ENCODE measurements at places on chromosomes 1 and 21.

- DNase-seq, result no peak
Measured at GRCh38 chr1:235416662-235417049, 49.4 kb downstream of the TBCE start.

- DNase-seq, result no peak
Measured at GRCh38 chr1:164772635-164773034, 213.7 kb downstream of the PBX1 start.

GRCh38 chr1:242425232-242425631 is 99.3 kb downstream of the PLD5 start:
- DNase-seq, result no peak

DNA sequence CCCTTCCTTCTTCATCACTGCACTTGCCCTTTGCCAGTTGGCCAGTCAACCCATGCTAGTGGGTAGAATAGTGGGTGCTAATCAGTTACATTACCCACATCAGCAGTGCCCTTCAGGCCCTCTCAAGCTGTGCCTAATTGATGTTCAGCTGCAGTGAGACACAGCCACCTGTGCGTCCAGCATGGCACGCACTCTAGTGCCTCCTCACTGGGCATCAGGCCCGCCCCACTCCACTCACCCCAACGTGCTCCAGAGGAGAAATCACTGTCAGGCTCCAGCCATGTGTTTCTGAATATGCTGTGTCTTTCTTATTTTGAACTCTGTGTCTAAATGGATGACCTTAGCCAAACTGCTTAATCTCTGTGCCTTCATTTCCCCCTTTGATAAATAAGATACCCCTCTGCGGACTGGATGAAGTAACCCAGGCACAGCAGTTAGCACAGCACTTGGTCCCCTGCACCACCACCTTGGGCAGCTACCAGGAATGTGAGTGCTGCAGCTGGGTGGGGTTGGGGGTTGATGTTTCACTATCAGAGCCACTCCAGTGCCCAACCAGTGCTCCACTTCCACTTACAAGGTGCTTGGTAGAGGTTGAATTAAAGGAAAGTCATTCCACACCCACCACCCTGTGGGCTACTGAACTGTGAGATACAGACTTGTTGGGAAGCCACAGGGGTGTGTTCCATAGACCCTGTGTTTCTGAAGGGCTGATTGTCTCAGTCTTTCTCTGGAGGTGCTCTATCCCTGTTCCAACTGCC is 8.9 kb upstream of the ADORA3 start:
- DNase-seq, result no peak

DNA sequence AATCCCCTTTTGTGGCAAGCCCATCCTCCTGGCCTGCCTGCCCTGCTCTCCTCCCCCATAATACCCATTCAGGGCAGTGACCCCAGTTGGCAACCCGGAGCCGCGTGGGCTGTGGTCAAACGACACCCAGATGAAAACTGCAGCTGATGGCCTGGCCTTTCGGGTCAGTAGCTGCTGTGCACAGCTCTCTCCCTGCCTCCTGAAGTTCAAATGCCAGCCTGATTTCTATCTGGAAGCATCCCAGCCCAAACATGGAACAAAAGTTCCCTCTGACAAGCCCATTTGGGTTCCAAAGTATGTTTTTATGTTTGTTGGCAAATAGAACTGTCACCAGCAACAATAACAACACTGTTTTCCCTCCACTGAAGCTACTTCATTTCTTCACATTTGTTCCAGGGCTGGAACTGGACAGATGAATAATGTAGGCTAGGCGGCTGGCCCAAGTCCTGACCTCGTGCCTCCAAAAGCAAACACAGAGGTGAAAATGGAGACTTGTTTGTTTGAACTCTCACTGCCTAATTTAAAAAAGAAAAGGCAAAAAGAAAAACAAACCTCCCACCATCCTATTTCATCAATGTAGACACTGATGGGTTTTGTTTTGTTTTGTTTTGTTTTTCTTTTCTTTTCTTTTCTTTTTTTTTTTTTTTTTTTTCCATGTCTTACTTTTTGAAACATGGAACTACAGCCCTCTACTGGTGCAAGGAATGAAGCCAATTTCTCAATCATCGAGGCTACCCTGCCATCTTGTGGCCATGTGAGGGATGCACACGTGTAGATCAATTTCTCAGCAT is 179.0 kb downstream of the ADSS2 start:
- peak; percentile 72 for DNase-seq

DNA sequence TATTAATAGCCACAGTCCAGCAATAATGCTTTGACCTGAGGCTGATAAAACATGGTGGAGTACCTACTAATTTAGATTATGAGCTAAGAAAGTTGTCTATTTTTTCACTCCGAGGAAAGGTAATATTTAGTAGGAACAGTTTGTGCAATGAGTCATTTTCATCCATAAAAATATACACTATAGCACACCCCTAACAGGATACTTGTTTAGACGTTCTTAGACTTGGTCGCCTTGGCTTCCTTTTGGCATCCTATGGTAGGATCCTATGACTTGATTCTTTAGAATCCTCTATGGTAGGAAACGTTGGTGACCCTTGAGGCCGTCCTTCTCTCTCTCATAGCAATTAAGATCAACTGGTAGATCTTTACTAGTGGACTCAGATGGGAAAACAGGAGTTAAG is 81.8 kb downstream of the RGS7 start:
- no peak for DNase-seq

- DNase-seq, result no peak
Measured at GRCh38 chr1:30696831-30697230, 26.6 kb downstream of the MATN1 start.

GRCh38 chr1:198113342-198113750 is 43.5 kb upstream of the NEK7 start:
- no peak for DNase-seq

- DNase-seq, result no peak
Measured at GRCh38 chr1:229019663-229020271, 251.1 kb upstream of the RAB4A start.

GRCh38 chr1:217747156-217747769 is 116.1 kb downstream of the SPATA17 start:
- DNase-seq, result no peak

DNA sequence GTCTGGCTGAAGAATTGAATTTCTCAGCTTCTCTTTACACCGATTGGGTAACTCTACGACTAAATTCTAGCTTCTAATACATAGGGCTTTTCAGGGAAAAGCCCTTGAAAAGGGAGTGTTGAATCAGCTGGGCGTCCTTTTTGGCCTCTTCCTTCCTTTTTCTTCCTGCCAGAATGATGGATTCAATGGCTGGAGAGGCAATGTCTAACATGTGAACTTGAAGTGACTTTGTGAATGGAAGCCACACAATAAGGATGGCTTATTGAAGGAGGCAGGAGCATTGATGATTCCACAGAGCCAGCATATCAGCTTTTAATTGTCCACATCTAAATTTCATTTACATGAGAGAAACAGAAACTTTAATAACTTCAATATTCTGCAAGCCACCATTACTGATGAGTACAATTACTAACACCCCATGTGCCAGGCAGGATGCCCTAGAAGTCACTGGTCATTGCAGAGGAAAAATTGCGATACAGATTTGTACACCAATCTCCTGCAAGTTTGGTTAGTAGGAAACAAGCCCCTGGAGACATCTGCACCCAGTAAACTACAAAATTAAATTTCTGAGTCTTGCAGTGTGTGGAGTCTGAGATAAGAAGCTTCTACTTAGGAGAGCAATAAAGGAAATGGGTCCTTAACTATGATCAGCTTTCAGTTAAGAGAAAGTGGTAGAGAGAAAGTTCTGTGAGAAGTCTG is 56.1 kb downstream of the STYXL2 start:
- no peak for DNase-seq

- DNase-seq, result no peak
Measured at GRCh38 chr1:182200025-182200812, 138.7 kb upstream of the ZNF648 start.
